Fibroblast of skin of abdomen (primary cell): ENCODE measurements at places on chromosomes 7 and 10.

- DNase-seq = no peak
Observed at GRCh38 chr7:73881352-73882046, 20.5 kb downstream of the TMEM270 start.

DNA sequence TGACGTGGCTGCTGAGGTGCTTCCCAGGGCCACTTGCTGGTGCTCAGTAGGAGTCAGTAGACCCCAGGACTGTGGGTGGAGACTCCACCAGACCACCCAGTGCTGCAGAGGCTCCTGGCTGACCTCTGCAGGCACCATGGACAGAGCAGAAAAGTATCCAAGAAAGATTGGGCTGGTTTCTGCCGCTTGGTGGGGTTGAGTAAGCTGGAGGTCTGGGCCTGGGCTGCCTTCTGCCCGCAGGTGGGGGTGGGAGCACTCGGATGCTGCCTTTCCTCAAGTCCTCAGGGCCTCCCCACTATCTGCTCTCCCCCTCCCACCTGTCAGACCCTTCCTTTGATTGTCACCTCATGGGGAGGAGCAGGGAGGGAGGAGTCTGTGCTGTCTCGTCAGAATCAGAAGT is 91.6 kb downstream of the WDR37 start:
- DNase-seq = no peak

- no peak for DNase-seq
Observed at GRCh38 chr7:99196536-99197258, 11.2 kb downstream of the KPNA7 start.

DNA sequence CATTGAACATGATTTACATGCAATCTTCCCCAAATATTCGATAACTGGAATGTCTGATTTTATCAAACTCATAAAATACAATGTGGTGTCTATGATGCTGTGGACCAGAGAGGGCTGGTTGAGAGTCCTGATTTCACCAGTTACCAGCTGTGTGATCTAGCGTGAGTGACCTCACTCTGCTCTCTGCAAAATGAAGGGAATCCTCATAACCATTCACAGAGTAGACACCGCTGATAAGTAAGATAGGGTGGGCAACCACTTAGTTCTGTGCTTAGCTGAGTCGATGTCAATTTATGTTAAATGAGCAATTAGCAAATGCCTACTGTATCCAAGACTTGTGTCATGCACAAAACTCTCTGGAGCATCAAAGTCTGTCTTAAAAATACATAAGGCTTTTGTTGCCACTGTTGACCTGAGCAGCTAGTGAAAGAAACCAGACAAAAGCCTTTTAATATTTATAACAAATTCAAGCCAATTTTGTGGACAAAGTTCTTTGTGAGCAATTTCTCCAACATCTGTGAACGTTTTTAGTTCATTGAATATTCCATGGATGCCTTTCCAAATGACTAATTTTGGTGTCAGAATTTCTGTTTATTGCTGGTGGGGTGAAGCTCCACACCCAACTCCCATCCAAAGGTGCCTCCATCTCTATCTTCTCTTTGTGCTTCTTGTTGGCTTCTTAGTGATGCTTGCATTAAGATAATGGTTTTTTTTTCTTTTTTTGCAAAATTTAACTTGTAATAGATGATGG is 314.2 kb downstream of the ADRA2A start:
- no peak for DNase-seq

GRCh38 chr7:151125846-151126481 is 39.7 kb downstream of the AGAP3 start:
- DNase-seq = peak; percentile 6

GRCh38 chr10:99658622-99659030 is 683 bp upstream of the ENTPD7 start:
- peak; percentile 9 for DNase-seq

DNA sequence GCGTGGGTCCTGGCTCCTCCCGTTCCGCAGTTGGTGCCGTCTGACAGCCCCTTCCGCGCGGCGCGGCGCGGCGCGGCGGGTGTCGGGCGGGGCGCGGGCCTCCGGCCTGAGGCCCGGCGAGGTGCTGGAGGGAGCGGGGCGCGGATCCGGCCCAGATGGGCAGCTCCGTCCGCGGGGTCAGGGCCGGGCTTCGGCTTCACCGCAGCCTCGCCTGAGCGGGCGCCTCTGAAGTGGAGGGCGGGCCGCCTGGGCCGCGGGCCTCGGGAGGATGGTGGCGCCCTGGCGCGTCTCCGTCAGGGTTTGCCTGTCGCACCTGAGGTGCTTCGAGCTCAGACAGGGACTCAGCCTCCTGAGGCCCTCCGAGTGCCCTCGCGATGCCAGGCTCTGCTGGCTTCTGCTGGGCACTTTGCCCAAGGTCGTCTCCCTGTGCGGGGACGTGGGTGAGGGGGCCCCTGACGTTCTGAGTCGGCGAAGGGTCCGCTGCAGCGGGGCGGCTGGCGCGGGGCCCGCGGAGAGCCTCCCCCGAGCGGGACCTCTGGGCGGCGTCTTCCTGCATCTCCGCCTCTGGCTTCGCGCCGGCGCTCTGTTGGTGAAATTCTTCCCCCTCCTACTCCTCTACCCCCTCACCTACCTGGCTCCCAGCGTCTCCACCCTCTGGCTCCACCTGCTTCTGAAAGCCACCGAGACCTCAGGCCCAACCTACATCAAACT is 473 bp downstream of the ADCK2 start:
- DNase-seq = no peak

DNA sequence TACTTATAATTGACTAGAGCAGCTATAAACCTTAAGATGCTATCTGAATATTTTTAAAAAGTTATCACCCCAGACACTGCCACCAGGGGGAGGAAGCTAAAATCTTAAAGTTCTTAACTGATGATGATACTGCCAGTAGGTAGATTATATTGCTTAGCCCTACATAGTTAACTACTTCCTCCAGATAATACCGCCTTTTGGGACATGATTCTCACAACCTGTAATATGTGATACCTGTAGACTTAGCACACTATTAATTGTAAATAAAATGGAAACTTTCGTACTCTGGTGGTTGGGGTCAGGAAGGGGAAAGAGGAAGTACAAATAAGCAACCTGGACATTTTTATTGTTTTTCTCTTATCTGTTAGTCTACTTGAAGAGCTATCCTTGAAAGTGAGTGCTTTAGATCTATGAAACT is 268.9 kb downstream of the ADK start:
- peak; percentile 8 for DNase-seq

DNA sequence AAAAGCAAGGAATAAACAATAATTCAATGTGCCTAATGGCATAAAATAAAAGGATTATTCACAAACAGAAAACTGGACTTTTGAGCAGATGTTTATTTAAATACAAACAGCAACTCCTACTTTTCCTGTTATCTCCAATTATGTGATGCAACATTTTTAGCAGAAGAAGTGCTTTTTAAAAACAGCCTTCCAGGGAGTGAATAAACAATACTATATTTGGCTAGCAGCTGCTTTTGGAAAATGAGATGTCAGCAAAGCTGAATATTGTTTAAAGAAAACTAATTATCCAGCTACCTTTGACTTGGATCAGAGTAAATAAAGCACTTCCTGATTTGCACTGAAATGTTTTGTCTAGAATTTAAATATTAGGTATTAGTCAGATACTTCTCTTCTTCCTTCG is 23.2 kb downstream of the CDK1 start:
- DNase-seq = no peak

GRCh38 chr7:83820641-83821040 is 171.7 kb upstream of the SEMA3E start:
- DNase-seq = no peak

DNA sequence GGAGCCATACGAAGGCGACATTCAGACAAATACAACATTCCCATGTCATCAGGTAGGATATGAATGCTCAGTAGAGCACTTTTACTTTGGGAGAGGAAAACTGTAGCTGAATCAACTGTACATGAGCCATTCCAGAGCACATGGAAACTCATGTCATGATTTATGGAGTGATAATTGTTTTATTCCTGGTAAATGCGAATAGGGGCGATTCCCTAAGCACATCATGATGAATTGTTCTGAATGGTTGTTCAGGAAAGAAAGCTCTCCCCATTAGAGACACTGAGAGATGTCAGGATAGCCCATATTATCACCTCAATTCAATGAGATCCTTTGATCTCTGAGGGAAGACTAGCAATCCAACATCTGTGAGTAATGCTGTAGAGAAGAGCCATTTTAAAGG is 243.6 kb downstream of the FOXP2 start:
- peak; percentile 2 for DNase-seq

GRCh38 chr7:91824201-91824600 is 56.3 kb downstream of the MTERF1 start:
- no peak for DNase-seq

GRCh38 chr10:70331486-70332268 is 47.9 kb upstream of the NPFFR1 start:
- DNase-seq = peak; percentile 94

DNA sequence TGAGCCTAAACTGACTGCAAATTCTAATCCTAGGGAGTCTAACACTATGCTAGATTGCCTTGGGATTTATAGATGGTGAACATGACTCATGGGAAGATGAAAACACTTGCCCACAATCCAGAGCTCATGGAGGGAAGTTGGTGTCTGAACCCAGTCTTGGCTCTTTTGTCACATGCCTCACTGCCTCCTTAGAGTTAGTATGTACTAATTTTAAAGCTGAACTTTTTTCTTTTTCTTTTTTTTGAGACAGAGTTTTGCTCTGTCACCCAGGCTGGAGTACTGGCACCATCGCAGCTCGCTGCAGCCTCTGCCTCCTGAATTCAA is 14.4 kb downstream of the MRPL32 start:
- no peak for DNase-seq

GRCh38 chr7:144494355-144494754 is 90.9 kb upstream of the NOBOX start:
- DNase-seq = no peak

DNA sequence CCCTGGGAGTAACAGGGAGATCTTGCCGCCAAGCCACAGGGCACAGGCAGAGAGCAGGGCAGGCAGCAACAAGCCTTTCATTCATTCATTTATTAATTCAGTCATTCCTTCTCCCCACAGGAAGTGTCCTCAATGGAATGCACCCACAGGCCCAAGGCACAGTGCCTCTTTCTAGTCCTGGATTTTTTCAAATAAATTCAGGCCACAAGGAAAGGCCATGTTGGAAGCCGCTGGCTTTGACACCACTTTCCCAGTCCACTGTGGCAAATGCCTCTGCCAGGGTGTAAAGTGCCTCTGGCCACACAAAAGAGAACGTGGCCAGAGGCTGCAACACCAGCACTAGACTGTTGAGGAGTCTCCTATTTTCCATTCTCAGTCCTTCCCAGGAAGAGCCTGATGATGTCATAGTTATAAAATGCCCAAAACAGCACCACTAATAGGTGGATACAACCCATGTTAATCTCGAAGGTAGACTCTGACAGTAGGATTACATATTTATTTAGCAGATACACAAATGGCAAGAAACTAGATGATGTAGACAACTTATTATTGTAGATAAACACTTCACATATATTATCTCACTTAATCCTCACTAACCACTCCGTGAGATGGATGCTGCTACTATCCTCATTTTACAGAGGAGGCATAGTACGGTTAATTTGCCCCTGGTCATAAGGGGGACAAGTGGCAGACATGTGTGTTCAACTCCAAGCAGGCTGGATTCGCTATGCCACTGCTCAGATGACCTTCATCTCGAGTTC is 5.5 kb downstream of the JAZF1 start:
- DNase-seq = no peak

DNA sequence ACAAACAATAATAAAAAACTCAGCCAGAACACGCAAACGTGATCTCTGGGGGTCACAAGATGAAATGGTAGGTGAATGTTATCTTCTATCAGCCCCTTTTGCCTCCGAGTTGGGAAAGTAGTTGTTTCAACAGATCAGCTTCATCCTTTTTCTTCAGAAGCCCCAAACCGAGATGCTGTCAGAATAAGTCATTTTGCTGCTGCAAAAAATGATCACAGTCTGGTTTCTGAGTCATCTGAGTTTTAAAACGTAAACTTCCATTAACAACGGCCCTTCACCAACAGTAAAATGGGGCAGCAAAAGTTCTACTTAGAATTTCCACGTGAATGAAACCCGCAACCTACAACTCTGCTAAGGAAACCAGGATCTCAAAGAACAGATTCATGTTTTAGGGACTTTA is 44.9 kb downstream of the JCAD start:
- peak; percentile 28 for DNase-seq

- DNase-seq = peak; percentile 33
Observed at GRCh38 chr7:84393786-84394185, 199.2 kb upstream of the SEMA3A start.

DNA sequence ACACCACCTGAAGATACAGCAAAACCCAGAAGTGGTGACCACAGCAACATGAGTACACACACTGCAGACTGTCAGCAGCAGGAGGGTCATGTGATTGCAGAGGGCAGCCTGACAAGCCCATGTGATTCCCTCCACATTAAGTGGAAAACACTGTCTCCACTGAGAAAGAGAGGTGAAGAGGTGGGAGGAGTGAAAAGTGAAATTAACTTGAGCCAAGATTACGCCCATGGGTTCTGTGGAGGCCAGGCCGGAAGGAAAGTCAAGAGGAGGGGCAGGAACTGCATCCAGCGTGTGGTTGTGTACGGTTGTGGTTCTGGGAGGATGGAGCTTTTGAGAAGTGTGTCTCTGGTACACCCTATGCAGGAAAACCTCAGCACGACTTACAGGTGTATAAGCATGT is 138.5 kb downstream of the PLXNA4 start:
- no peak for DNase-seq

- DNase-seq = no peak
Observed at GRCh38 chr7:39249635-39250152, 272.0 kb downstream of the POU6F2 start.

DNA sequence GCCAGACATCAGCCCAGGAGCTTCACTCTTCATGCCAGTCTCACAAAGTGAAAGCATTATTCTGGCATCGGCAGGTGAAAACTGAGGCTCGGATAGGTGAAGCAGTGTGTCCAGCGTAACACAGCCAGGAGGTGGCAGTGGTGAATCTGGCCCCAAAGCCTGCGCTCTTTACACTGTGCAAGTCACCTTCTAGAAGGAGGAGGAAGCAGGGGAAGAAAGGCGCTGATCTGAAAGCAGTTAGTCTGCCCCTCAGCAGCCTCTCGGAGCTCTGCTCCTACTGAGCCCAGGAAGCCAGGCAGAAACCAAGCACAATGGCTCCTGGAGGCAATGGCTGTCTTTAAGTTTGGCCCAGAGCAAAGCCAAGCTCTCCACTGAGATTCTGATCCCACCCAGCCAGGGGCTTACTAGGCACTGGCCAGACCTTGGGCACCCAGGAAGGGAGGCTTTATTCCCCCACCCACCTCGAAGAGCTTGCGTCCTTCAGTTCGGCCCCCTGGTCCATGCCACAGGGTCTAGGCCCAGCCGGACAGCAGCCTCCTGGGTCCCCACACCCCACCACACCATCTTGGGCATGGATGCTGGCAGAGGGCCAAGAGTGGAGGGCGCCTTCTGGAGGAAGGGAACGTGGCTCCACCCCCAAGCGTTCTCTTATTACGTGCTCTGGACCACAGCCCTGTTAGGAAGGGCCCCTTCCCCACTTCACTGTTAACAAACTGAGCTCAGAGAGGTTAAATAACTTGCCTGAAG is 104.5 kb downstream of the GRID1 start:
- DNase-seq = no peak
